Spinal cord (tissue), 10 donors: ENCODE measurements at places on chromosomes 2 and 18. TPM values are rescaled to one million over a fixed set of nuclear protein-coding genes. Genes with fewer than 3 reads are reported as not detected.

- DNase-seq: no peak
These were observed 64.9 kb downstream of the CDH2 start for GRCh38 chr18:28112056-28112470.

- no peak for DNase-seq
These were observed 269.6 kb upstream of the SIX3 start for GRCh38 chr2:44671916-44672315.

GRCh38 chr2:75751824-75752468 lies 41.2 kb upstream of the GCFC2 start:
- DNase-seq: no peak

GRCh38 chr2:191245869-191246531 lies 796 bp downstream of the MYO1B start:
- no peak for DNase-seq

DNA sequence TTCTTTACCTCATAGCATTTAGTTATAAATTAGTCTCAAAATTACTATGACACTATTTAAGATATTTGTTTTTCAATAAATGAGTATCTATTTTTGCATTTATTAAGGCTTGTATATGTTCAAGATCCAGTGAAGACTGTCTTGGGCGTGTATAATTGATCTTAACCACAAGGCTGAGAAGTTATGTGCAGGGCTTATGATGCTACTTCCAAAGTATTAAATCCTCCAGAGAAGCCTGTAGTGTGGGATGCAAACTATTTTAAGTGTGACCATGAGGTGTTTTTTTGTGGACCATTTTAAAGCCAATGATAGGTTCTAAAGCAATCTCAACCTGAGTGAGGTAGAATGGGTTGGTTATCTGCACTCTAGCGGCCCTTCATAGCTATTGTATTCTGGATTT lies 219.9 kb downstream of the ZNF407 start:
- no peak for DNase-seq

DNA sequence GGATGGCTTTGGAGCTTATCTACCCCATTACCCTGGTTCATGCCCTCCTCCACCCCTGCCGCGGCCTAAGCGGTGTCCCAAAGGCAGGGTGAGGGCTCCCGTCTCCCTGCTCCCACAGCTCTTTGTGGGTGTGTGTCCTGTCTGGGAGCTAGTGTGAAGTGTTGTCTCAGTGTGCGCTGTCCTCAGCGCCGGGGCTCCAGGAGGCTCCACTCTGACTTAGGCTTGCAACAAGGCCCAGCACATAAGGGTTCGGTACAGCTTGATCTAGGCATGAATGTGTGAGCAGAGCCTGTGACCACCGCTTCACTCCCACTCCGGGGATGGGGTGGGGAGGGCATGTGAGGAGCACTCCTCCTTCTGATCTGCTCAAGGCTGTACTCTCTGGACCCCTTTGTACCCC lies 1.2 kb downstream of the MC2R start:
- no peak for DNase-seq

DNA sequence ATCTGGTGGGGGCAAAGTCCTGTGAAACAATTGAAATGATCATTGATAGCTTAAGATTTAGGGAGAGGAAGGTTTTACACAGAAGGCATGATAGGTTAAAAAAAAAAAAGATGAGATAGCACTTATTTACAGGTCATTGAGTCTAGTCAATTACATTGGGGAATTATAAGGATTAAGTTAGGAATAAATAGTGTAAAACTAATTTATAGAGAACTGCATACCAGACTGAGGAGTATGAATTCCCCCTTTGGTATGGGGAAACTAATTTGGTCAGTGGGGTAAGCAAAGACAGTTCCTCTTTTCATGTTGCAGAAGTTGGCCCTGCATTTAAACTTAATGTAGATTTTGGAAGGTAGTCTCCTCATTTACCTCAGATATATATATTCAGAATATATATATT lies 10.8 kb downstream of the GLS start:
- DNase-seq: no peak

DNA sequence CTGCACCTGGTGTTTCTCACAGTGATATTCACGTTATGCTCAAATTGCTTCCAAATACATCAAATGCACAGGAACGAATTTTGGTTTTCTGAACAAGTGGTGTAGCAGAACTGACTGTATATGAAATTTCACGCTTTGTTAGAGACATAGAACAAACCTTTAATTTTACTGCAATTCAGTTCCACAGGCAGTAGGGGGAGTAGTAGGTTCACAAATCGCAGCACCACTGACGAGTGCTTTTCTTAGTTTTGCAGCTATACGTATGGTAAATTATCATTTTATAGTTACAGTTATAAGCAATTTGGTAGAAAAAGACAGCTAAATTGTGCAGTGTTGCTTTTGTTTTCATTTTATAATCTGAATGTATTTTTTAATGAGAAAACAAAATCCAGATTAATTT lies 113.3 kb downstream of the KIAA1328 start:
- DNase-seq: peak; percentile 38

GRCh38 chr2:26685341-26685740 lies 7.2 kb upstream of the KCNK3 start:
- no peak for DNase-seq

DNA sequence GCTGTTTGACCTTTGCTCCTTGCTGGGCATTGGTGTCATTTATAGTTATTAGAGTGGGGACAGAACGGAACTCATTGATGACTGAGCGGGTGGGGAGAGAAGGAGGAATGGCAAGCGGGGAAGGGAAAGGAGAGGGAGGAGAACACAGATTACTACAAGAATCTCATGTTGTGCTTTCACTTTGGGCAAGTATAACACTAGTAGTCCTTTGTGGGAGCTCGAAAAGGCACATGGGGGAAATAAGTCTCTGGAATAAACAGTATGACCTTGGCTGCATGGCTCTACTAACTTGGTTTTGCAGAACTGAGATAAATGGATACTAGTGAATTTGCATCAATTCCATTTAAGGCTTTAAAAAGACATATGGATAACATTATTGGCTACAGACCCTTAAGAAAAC lies 161.7 kb upstream of the NABP1 start:
- no peak for DNase-seq

- DNase-seq: no peak
These were observed 70.4 kb downstream of the KCTD1 start for GRCh38 chr18:26477828-26478466.

DNA sequence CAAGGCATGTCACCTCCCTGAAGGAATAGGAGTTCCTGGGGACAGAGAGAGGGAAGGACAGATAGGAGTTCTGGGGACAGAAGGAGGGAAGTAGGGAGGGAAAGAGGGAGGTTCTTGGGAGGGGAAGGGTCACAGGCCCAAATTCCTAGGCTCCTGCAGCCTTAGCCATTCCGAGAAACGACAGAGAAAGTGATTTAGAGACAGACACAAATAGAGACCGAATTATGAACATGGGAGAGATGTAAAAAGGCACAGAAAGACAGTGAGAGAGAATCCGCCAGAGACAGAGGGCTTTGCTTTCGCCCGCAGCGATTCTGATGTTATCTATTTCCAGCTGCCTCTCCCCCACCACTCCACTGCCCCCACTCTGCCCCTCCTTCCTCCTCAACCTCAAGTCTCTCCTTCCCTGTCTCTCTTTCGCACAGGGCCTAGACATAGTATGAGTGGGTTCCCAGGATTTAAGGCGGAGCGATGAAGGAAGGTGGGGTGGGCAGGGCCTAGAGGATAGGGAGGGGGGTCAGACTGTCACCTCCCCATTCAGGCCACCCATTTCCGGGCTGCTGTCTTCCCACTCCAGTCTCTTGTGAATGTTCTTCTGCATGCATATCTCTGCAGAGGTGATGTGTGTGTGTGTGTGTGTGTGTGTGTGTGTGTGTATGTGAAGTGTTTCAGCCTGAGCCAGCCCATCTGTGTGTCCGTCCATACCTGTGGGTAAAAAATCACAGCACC lies 3.3 kb upstream of the WNT6 start:
- no peak for DNase-seq

DNA sequence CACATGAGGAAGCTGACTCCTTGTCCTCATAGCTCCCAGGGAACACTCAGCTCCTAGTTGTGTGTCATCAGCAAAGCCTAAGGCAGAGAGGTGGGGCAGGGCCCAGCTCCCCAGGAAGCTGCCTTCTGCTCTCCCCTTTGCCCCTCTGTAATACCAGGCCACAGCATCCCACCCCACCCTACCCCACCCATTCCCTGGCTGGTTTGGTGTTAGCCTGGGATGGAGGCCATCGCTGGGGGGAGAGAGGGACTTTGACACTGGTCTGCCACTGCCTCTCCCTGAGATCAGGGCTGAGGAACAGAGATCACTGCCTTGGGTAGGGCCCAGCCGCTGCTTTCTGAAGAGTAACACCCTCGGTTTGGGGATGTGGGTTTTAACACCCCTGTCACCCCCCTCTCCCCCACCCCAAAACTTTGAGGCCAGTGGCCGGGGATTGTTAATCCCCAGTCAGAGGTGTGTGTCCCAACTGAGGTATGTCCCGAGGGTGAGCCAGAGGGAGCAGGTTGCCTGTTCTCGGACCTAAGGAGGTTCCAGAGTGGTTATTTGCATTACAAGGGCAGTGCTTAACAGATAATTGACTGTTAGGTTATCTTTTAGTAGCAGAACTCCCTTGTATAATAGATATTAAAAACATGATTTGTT lies 41.4 kb downstream of the TET3 start:
- no peak for DNase-seq

- no peak for DNase-seq
These were observed 48.8 kb downstream of the TMEM163 start for GRCh38 chr2:134669731-134670669.

DNA sequence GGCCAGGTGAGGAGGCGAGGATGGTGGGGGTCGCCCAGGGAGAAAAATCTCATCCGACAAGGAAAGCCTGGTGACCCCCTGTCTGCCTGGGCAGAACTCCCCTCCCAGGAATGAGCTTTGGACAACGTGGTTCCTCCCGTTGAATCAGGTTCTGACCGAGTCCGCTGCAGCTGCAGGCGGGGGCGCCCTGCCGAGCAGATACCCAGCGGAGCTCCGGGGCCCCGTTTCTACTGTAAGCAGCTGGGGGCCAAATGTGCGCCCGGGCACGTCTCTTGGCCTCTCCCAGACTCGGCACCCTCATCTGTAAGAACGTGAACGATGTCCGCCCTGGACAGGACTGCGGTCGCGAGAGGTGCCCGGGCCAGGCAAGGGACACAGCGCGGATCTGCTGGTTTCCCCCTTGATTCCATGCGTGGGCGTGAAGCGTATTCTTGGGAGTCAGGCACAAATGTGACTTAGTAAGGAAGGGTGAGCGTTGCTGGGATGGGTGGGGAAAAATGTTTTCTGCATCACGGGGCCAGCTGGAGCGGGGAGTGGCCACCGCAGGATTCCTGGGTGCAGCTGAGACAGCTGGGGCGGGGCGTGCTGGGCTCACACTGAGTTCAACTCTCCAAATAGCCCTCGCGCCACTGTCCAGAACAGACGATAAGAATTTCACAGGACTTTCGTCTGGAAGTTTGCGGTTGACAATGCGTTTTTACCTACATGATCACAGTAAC lies 20.2 kb upstream of the TUBB6 start:
- no peak for DNase-seq

- DNase-seq: no peak
These were observed 25.9 kb upstream of the GLS start for GRCh38 chr2:190854726-190855125.

DNA sequence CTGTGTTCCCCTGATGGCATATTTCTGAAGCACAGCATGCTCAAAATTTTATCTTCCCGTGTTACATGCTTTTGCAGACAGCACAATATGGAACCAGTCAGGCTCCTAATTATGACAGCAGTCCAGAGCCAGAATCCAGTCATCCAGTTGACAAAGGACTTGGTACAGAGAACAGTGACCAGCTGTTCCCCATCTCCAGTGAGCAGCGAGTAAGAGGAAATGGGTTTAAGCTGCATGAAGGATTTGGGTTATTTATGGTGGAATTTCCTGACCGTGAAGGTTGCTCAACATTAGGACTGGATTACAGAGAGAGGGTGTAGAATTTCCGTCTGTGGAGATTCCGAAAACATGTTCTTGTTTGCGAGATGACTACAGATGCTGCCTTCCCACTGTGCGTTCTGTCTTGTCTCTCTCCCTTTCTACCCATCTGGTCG lies 24.4 kb downstream of the SGPP2 start:
- no peak for DNase-seq

- no peak for DNase-seq
These were observed 62.1 kb downstream of the C18orf63 start for GRCh38 chr18:74377776-74378175.

GRCh38 chr2:188091220-188091619 lies 200.5 kb upstream of the GULP1 start:
- no peak for DNase-seq

GRCh38 chr2:176120364-176121189 lies 1.9 kb upstream of the HOXD9 start:
- no peak for DNase-seq

GRCh38 chr2:232410238-232410900 lies 3.7 kb downstream of the ALPG start:
- no peak for DNase-seq

- DNase-seq: peak; percentile 53
These were observed 79.1 kb downstream of the TTC27 start for GRCh38 chr2:32706815-32707579.

- DNase-seq: no peak
These were observed 44.9 kb upstream of the SNTG2 start for GRCh38 chr2:905833-906140.

DNA sequence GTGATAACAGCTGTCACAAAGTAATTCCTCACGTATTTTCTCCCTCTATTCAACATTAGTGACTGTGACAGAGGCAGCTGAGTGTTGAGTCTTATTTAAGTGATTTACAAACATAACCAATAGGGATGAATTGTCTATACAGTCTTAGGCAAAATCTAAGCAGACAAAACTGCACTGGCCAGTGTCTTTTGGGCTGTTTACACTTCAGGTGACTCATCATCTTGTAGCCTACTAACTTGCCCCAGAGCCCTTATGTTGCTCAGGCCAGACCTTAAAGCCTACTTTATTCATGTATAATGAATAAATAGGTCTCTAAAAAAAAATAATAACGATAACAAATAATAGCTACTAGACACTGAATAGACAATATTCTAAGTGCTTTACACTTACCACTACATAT lies 17.2 kb downstream of the THOC1 start:
- no peak for DNase-seq

Gene RNU2-63P
- 30.7 TPM for total RNA-seq

Gene UGT1A3
- total RNA-seq: not detected

Gene NT5DC4
- total RNA-seq: not detected

Gene SEMA4C
- 42.9 TPM for total RNA-seq

Gene BAZ2B
- total RNA-seq: 155 TPM

Gene GNAL
- 67.0 TPM for total RNA-seq

Gene UGT1A10
- not detected for total RNA-seq

Gene LIPG
- 4.2 TPM for total RNA-seq

Gene TMEM37
- 3.4 TPM for total RNA-seq
